ENCODE measurements at places on chromosomes 5 and 9.

GRCh38 chr5:9653811-9654210 is 23.7 kb upstream of the TAS2R1 start:
- DNase-seq: no peak

GRCh38 chr5:36876965-36877666 is 547 bp downstream of the NIPBL start:
- DNase-seq: peak; percentile 63

DNA sequence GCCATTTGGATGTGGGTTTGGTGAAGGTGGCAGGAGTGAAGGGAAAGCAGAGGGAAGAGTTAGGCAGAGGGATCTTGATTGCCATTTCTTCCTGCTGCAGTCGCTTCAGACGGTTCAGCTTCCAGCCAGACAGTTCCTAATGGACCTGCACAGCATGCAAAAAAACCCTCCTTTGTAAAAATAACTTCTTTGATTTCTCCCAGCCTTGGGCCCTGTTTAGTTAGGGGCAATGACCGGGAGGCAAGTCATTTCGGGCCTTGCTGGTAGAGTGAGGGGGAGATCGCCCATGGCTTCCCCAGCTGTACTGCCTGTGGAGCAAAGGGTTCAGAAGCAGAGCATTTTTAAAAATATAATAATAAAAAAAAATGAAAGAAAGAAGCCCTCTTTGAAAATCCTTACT is 67.2 kb upstream of the TLE1 start:
- no peak for DNase-seq

- no peak for DNase-seq
Observed at GRCh38 chr5:35647712-35648111, 30.0 kb downstream of the SPEF2 start.

GRCh38 chr5:98424681-98425450 is 348.6 kb upstream of the RGMB start:
- DNase-seq: no peak

GRCh38 chr5:61256474-61256873 is 75.6 kb upstream of the ZSWIM6 start:
- DNase-seq: no peak

DNA sequence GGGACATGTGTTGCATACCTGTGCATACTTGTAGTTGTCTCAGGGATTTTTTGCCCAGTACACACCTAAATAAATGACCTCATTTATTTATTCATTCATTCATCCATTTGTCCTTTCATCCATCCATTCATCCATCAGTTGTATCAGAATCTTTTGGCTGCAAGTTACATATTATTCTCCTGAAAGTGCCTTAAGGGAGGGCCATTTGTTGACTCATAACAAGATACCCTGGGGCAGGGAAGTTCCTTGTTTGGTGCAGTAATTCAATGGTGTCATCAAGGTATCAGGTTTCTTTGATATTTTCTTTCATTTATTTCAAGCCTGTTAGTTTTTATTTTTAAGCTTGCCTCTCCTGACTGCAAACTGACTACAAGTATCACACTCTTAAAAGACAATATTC is 597.9 kb upstream of the TLE4 start:
- DNase-seq: no peak

DNA sequence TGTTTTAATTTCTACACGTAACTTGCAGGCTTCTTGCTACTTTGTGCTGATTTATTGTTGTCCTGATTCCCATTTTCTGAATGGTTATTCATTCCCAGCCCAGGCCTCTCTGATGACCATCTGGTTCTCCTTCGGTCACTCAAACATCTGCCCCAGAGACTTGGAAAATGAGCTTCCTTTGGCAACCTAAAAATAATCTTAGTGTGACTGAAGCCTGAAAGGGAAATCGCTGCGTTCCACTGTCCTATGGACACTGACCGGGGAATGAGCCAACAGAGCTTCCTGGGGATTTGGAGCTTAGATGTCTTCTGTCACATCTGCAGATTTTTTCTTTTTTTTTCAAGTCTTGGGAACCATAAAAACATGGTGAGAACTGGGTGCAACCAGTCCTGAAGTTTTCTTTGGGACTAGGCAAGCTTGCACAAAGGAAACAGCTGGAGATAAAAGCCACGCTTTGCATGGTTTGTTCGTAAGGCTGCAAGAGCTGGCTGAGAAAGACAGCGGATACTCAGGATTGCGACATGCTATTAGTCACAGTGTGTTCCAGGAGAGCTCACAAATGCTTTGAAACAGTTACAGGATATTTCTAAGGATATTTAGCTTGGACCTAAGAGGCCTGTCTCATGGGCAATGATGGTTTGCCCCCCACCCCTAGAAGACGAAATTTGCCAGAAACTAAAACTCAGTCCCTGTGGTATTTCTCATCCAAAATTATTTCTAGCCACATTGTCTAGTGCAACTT is 146.2 kb downstream of the GOLPH3 start:
- DNase-seq: no peak

DNA sequence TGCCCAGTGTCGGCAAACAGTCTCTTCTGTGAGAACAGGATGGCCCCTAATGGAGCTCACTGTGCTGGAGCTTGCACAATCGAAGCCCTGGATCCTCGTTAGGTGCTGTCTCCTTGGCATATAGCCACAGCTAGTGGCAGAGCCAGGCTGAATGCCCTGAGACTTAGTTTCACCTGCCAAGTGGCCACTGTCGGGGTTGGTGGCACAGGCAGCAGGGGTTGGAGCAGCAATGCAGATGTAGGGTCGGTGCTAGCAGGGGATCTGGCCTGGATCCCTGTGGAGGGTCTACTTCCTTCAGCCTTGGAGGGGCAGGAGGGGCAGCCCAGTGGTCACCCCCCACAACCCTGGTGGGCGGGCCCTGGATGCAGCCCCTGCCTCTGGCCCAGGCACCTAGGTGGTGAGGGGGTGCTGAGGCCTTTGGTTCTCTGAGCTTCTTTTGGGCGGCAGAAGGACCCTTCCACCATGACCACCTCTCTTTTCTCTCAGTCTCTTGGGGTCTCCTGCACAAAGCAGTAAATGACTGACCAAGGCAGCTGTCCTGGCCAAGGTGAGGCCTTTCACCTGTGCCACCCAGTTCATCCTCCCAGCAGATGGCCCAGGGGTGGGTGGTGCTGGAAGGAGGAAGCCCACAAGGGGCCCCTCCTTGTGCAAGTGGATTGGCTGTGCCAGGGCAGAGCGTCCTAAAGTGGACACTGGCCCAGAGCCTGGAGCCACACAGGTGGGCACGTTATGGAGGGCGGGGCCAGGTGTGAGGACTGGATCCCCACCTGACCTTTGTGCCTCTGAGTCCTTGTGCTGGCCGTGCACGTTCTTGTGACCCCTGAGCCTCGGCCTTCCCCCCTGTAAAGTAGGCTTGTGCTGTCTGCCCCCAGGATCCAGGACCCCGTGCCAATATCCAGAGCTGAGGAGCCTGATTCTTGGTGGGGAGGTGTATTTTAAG is 44.8 kb downstream of the PHF2 start:
- DNase-seq: no peak

DNA sequence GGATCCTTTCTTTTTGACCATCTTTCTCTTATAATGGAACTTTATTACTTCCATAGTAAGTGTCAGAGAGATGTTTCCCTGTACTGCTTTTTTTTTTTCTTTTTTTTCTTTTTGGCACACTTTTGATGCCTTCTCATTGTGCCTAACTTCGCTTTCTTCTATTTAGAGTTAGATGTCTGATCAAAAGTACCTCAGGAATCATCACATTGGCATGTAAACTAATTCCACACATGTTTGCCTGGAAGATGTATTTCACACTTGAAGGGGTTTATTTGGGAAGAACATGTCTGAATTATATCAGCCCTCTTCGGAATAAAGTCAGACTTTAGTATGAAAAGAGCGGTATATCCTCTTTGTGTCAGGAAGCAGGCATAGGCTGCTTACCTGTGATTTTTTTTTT is 35.1 kb downstream of the SMARCA2 start:
- DNase-seq: no peak

- no peak for DNase-seq
Observed at GRCh38 chr5:159182691-159183090, 26.7 kb downstream of the RNF145 start.

DNA sequence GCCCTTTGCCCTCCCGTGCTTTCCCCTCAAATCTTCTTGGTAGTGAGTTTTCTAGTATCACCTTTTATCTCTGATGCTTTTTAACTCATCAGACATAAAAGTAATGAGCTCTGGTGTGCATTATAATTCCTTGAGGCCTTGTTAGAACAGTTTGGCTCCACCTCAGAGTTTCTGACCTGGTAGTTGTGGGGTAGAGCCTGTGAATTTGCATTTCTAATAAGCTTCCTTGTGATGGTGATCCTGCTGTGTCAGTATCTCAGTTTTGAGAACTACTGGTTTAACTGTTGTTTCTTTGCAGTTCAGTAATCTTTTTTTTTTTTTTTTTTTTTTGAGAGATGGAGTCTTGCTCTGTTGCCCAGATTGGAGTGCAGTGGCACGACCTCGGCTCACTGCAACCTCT is 31.1 kb downstream of the UBE2D2 start:
- no peak for DNase-seq

DNA sequence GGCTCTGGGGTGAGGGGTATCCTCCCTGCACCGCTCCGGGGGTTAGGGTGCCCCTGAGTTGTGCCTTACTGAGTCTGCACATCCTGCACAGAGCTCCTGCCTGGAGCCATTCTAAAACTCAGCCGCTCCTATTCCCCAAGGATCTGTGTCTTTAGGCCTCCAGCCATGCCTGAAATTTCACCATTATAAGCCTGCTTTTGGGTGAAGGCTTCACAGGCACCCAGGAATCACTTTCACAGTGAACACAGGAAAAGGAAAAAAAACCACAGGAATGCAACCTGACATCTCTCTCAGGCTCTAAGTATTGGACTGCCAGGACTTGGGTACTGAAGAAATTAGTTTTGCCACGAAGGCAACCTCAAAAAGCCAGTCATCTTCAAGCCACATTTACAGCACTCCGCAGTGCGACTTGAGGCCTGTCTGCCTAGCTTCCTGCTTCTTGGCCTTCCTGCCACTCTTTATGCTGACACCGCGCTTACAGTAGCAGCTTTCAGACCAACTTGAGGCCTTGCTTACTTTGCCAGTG is 30.9 kb downstream of the GALNT10 start:
- no peak for DNase-seq

- no peak for DNase-seq
Observed at GRCh38 chr5:107508097-107508496, 162.6 kb downstream of the EFNA5 start.

GRCh38 chr5:52864884-52865283 is 77.2 kb downstream of the ITGA1 start:
- no peak for DNase-seq

- peak; percentile 87 for DNase-seq
Observed at GRCh38 chr9:128558431-128559310, 6.3 kb downstream of the SPTAN1 start.

DNA sequence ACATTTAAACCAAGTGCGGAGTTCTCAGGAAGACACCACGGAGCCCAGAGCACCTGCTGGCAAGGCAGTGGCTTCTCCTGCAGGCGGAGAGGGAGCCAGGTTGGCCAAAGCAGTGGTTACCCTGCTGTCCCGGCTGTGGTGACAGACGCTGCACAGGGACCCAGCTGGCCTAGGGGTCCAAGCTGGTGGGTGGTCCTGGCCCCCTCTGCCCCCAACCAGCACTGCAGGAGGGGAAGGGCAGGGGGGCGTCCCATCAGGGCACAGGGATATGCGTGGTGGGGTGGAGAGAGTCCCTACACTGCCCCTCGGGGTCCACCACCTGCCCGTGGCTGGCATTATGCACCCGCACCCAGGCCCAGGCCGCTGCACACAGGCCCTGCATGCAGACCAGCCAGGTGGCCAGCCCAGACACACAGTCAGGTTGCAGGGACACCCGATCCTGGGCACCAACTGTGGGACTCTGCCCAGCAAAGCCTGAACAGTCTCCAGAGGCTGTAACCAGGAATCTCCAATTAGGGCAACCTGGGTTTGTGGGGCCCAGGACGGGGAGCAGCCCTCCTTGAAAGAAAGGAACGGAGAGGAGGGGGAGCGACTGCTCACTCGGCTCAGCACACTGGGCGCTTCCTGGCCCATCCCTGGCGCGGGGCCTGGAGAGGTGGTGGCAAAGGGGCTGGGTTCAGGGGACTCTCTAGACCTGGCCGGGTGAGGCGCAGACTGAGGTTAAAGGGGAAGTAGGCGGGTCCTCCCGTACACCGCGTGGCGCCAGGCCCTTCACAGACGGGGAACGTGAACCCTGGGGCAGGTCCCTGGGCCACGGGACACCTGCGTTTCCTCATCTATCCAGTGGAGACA is 46.3 kb downstream of the NACC2 start:
- no peak for DNase-seq

GRCh38 chr5:64900618-64901017 is 131.9 kb downstream of the CWC27 start:
- DNase-seq: no peak

GRCh38 chr9:108812396-108813025 is 43.3 kb downstream of the ACTL7B start:
- no peak for DNase-seq

DNA sequence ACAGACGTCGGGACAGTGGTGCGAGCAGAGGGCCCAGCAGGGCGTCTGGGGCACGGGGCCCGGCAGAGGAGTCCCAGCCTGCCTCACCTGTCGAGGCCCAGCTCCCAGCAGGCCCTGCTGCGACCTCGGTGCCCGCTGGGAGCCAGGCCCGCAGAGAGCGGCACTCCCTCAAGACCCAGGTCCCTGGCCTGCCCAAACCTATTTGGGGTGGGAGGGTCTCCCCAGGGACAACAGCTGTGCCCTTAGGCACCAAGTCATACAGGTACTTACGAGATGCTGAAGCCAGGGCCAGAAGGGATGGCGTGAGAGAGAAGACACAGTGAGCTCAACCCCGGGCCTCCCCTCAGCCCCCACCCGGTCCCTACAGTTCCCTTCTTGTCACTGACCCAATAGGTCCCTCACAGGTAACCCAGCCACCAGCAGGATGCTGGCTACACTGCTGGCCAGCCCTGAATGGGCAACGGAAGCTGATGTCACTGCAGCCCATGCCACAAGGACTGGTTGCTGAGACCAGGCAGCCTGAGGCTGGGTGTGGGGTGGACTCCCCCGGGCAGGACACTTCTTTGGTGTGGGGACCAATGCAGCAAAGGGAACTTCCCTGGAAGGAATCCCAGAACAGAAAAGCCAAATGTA is 3.7 kb downstream of the NSMF start:
- DNase-seq: no peak

DNA sequence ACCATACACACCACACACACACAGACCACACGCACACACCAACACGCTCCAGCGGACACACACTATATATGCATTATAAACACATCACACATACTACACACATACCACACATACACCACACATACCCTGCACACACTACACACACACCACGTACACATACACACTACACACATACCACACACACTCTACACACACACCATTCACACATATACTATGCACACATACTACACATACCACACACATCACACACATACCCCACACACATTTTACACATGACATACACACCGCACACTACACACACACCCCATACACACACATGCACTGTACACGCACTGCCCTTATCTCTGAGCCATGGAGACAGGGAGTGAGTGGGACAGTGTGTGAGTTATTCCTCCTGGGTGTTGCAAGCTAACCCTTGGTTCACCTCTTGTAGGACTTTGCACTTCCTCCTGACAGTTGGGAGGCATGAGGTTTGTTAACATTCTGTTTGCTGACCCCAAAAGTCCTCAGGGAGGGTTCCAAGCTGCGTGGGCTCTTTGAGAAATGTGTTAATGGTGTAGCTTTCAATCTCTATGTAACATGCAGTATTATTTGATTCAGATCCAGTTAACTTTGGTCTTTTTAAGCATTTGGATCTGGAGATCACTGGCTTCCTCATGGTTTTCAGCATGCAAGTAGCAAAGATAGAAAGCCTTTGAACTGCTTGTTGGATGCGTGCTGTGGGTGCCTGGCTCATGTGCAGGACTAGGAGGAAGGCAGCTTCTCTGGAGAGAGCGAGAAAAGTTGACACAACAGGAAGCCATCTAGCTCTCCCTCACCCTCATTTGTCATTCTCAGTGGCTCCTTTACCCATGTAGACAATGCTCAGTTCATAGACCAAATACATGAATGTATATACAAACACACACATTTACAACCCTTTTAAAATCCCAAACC is 13.7 kb downstream of the IL31RA start:
- DNase-seq: no peak
